ENCODE measurements at places on chromosomes 13 and 19.

- DNase-seq, result no peak
Observed at GRCh38 chr13:90436697-90437096, 910.8 kb upstream of the MIR17HG start.

- DNase-seq, result no peak
Observed at GRCh38 chr19:44277331-44277730, 17.6 kb downstream of the ZNF233 start.

GRCh38 chr13:114020750-114021463 lies 47.0 kb upstream of the C13orf46 start:
- no peak for DNase-seq

GRCh38 chr19:55086730-55087541 lies 11.3 kb downstream of the EPS8L1 start:
- no peak for DNase-seq

DNA sequence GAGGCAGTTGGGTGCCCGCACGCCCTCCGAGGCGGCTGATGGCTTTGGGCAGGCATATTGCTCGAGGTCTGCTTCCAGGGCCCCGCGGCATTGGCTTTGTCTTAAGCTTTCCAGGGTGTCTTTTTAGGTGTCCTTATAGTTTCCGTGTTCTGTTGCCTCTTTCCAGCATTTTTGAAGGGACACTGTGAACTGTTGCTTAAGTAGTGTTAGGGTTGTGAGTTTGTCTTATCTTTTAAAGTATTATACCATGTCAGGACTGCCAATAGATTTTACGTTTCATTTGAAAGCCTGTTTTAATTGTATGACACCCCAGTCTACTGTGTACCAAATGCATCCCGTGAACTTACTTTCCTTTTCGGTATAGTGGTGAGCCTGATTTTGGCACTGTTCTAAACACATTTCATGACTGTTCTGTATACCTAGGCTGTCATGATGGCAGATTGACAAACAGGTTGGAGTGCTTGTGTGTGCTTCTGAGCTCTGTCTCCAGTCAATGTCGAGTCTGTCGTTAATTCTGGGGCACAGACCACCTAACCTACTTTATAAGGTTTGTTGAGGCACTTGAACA lies 656 bp downstream of the PCCA start:
- peak; percentile 51 for DNase-seq

- DNase-seq, result no peak
Observed at GRCh38 chr19:7677669-7678311, 900 bp downstream of the MCEMP1 start.

Data from hematopoietic multipotent progenitor cell (in vitro differentiated cells).